Left renal cortex interstitium (tissue), 4 donors: ENCODE measurements at places on chromosomes 12 and 14. TPM values are rescaled to one million over a fixed set of nuclear protein-coding genes. Genes with fewer than 3 reads are reported as not detected.

Gene GOLGA3
- polyA plus RNA-seq, result 24.1 TPM

DNA sequence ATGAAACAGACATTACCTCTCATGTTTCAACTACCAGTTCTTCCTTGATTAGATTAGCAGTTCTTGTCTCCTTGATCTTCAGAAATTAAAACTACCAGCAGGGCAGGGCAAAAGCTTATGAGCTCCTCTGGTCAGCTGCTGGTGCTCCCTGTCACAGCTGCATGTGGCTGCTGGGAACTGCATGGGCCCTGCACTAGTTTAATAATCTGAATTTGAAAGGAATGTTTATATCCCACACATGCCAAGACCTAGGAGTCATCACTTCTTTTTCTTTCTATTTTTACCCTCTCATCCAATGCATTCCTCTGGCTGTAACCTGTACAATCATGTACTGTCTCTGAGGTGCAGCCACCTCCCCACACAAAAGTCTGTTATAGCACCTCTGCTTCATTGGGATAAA is 73.9 kb downstream of the ARMH4 start:
- no peak for DNase-seq

- DNase-seq, result peak; percentile 60
These were observed at the start of gene DHRS7 for GRCh38 chr14:60164712-60165546. Gene DHRS7 (minus strand): TSS chr14:60165398. CDS start chr14:60165309, 89 bp downstream.

- no peak for DNase-seq
These were observed 440.8 kb downstream of the AEBP2 start for GRCh38 chr12:19880076-19880475.

Gene FAIM2
- polyA plus RNA-seq, result 4.8 TPM

Gene RPL10L
- polyA plus RNA-seq, result 0.25 TPM

GRCh38 chr12:89101440-89101839 is 250.9 kb downstream of the DUSP6 start:
- DNase-seq, result no peak

DNA sequence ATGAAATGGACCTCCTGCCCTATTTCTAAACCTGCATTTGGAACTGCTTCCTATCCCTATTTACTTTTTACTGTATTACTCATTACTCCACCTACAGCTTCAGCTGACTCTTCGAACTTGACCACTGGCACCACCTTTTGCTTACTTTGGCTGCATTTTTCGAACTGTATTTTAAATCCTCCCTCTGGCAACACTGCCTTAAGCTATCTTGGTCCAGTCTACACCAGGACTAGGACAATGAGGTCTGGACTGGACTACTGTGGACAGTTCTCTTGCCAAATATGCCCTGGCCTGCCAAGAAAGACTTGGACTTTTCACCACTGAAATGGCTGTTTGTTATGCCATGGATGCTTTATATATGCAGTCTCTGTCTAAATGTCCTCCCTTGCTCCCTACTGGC is 328.1 kb downstream of the BTG1 start:
- DNase-seq, result no peak

DNA sequence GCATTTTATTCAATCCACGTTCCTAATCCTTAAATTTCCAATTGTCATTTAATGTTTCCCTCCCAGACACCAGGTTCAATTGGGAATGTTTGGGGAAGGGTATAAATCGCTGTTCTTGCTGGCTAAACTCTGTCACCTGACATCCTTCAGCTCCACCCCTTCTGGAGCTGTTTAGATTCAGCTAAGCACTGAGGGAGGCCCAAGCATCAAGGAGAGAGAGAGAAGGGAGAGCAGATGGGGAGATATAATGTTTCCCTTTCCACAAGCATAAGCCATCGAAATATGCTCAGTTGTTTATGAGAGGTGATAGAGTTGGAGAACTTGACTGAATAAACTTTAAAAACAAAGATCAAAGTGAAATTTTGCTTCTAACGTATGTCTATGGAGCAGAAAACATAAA is 1.8 kb downstream of the ABCC9 start:
- DNase-seq, result peak; percentile 21

Gene KRT2
- not detected for polyA plus RNA-seq

- no peak for DNase-seq
These were observed 188.4 kb downstream of the PAH start for GRCh38 chr12:102728506-102729242.

Gene PHLDA1
- polyA plus RNA-seq, result 40.3 TPM

Gene NR2C1
- 66.4 TPM for polyA plus RNA-seq
